ENCODE measurements at places on chromosomes 2 and 18. TPM values are rescaled to one million over a fixed set of nuclear protein-coding genes. Genes with fewer than 3 reads are reported as not detected.

Gene AOX1
- total RNA-seq: not detected

Gene PRKAG3
- not detected for total RNA-seq

Gene ATRAID
- 106 TPM for total RNA-seq

- DNase-seq: no peak
Measured at GRCh38 chr2:48617618-48618017, at the start of gene GTF2A1L. TSS of gene GTF2A1L (plus strand) at chr2:48617856. CDS start at chr2:48617875, 19 bp downstream.

DNA sequence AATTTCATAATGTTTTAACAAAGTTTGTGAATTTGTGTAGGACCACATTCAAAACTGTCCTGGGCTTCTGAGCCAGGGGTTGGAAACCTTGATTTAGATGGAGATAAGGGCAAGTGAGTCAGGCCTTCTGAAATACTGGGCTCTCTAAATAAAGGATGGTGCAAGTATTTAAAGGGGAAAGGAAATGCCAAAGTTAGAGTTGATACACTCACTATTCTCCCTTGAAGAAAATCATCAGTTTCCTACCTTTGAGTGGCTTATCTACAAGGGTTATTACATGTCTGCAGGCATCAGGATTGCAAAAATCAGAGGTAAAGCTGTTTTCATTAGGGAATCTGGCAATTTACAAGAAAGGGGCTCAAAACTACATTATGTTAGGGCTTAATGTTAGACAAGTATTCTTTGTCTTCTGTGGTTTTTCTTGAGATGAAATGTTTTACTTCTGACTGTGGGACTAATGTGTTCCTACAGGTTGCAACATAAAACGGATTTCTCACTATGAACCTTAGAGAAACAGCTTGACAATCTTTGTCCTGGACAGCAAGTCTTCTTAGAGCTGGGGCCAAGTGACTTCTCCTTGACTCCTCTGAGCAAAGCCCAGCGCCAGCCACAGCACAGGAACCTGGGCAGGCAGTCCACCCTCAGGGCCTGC lies 31.1 kb downstream of the RNU4ATAC start:
- no peak for DNase-seq

- DNase-seq: no peak
Measured at GRCh38 chr2:188931361-188931760, 42.8 kb upstream of the COL3A1 start.

- DNase-seq: no peak
Measured at GRCh38 chr2:9709539-9710285, 78.9 kb upstream of the YWHAQ start.

DNA sequence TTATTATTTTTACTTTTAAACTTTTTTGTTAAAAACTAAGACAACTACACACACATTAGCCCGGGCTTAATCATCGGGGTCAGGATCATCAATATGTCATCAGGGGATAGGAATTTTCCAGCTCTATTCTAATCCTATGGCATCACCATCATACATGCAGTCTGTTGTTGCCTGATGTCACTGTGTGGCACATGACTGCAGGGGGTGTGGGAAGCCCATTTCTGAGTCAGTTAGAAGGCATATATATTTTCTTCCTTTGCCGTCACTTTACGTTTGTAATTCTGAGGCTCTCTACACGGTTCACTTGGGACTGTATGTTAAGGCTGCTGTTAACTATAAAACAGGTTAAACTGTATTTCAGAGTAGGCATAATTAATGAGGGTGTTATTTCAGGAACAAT lies 144.4 kb upstream of the ITGA6 start:
- DNase-seq: no peak

DNA sequence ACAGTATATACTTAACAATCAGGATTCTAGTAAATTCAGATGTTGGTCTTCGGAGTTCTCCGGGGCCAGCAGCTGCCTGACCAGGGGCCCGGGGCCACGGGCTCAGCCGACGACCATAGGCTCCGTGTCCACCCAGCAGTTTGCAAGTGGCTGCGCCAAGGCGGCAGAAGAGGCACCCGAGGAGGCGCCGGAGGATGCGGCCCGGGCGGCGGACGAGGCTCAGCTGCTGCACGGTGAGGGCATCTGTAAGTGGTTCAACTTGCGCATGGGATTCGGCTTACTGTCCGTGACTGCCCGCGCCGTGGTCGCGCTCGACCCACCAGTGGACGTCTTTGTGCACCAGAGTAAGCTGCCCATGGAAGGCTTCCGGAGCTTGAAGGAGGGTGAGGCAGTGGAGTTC lies 136.3 kb downstream of the NUP35 start:
- DNase-seq: no peak
